CD8-positive, alpha-beta T cell (primary cell): ENCODE measurements at places on chromosomes 2 and 18. TPM values are rescaled to one million over a fixed set of nuclear protein-coding genes. Genes with fewer than 3 reads are reported as not detected.

Gene MITD1
- 15.6 TPM for total RNA-seq

Gene PSTPIP2
- total RNA-seq = 6.6 TPM

Gene NT5DC4
- not detected for total RNA-seq

Gene SNORC
- total RNA-seq = 0.44 TPM

Gene GPR39
- not detected for total RNA-seq

Gene CELF4
- not detected for total RNA-seq

Gene RBM44
- total RNA-seq = 1.0 TPM

Gene NCKAP1
- 1.4 TPM for total RNA-seq

Gene GKN1
- total RNA-seq = not detected

Gene NTSR2
- not detected for total RNA-seq

Gene FIGN
- total RNA-seq = not detected

Gene TMEM169
- not detected for total RNA-seq

Gene MROH2A
- total RNA-seq = not detected

Gene SKOR2
- total RNA-seq = not detected

Gene ASPRV1
- 0.73 TPM for total RNA-seq

Gene CXCR1
- total RNA-seq = not detected

Gene PSD4
- total RNA-seq = 80.6 TPM

Gene LYG2
- not detected for total RNA-seq
